ENCODE measurements at places on chromosomes 16 and 17. TPM values are rescaled to one million over a fixed set of nuclear protein-coding genes. Genes with fewer than 3 reads are reported as not detected.
A peak's percentile ranks its signal among the peaks of the same experiment; 100 is the strongest.

DNA sequence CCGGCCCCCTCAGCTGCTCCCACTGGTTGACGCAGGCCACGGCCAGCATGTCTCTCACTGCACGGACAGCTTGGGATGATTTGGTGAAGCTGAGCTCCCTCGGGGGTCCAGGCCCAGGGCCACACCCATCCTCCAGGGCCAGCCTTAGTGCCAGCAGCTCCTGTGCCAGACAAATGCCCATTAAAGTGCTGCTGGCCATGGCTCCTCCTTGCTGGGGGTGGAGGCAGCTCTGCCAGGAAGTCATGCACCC, 2.5 kb downstream of the TRIM47 start:
- ATAC-seq = no peak

DNA sequence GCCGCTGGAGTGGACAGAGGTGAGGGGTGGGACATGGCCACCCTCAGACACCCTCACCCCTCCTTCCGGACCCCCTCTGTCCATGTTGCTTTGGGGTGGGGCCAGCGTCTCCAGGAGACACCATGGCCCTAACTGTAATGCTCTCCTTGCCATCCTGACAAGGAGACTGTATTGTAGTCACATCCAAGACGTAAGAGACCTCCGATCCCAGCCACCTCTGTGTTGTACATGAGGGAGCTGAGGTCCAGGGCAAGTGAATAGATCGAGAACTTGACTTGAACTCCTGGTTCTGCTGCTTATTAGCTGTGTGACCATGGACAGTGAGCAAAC, 30.2 kb downstream of the POLR3E start:
- no peak for ATAC-seq

GRCh38 chr17:80063830-80064585, 27.6 kb downstream of the CCDC40 start:
- ATAC-seq = no peak

- no peak for ATAC-seq
Observed at GRCh38 chr17:1729966-1730325, 5.4 kb downstream of the WDR81 start.

- ATAC-seq = no peak
Observed at GRCh38 chr16:75086688-75087374, 29.7 kb downstream of the LDHD start.

- ATAC-seq = no peak
Observed at GRCh38 chr17:77209330-77209748, 68.6 kb downstream of the SEC14L1 start.

DNA sequence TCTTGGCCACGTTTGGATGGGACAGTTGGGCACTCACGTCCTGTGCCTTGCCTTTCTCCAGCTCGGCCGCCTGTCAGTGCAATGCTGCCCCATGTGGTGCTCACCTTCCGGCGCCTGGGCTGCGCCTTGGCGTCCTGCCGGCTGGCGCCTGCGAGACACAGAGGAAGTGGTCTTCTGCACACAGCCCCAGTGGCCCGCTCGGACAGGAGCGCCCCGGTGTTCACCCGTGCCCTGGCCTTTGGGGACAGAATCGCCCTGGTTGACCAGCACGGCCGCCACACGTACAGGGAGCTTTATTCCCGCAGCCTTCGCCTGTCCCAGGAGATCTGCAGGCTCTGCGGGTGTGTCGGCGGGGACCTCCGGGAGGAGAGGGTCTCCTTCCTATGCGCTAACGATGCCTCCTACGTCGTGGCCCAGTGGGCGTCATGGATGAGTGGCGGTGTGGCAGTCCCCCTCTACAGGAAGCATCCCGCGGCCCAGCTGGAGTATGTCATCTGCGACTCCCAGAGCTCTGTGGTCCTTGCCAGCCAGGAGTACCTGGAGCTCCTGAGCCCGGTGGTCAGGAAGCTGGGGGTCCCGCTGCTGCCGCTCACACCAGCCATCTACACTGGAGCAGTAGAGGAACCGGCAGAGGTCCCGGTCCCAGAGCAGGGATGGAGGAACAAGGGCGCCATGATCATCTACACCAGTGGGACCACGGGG, 7.1 kb downstream of the ACSF3 start:
- no peak for ATAC-seq

- no peak for ATAC-seq
Observed at GRCh38 chr17:3909257-3909656, 7.0 kb downstream of the P2RX1 start.

DNA sequence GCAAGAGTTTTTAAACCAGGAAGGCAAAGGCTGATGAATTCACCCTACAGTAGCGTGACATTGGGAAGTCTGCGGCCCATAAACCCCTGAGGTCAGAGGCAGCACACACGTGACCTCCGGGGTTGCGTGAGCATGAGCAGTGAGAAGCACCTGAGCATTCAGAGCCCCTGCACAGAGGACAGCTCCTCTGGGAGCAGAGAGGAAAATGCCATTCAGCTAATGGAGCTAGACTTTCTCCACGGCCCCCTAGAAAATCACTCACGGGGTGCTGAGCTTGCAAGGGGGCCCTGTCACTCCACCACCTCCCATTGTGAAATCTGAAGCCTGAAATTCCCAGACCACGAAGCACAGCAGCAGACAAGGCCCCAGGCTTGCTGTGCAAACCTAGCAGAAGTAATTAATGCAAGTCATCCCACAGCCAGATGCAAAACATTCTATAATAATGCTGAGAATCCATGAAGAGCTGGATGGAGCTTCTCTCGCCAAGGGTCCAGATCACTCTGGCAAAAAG, 114.9 kb upstream of the RCVRN start:
- no peak for ATAC-seq

DNA sequence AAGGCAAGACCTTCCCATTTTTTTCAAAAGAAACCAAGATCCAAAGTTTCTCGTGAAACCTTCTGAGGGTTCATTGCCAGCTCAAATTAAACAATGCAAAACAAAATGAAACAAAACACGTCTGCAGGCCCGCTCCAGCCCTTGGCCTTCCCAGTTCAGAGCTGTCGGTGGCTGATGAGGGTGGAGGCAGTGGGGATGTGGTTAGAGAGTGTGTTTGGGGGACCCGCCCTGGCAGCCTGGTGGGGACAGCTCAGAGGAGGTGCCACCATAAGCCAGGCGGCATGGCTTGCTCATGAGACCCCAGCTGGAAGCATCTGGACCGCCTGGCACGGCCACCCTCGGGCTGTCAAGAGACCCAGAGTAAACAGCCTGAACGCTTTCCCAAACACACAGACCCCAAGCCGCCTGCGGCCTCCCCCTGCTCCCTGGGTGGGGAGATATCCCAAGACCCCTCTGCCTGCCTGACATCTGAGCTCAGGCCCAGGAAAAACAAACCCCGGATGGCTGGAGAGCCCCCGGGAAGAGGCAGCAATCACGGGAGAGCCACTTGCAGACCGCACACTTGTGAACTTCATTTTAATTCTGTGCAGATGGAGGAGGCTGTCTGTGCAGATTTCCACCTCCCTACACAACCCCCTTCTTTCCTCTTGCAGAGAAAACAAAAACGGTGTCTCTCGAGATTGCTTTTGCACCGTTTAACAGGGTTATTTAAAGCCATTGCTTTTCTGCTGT, 35.4 kb upstream of the LITAF start:
- ATAC-seq = peak; percentile 43

DNA sequence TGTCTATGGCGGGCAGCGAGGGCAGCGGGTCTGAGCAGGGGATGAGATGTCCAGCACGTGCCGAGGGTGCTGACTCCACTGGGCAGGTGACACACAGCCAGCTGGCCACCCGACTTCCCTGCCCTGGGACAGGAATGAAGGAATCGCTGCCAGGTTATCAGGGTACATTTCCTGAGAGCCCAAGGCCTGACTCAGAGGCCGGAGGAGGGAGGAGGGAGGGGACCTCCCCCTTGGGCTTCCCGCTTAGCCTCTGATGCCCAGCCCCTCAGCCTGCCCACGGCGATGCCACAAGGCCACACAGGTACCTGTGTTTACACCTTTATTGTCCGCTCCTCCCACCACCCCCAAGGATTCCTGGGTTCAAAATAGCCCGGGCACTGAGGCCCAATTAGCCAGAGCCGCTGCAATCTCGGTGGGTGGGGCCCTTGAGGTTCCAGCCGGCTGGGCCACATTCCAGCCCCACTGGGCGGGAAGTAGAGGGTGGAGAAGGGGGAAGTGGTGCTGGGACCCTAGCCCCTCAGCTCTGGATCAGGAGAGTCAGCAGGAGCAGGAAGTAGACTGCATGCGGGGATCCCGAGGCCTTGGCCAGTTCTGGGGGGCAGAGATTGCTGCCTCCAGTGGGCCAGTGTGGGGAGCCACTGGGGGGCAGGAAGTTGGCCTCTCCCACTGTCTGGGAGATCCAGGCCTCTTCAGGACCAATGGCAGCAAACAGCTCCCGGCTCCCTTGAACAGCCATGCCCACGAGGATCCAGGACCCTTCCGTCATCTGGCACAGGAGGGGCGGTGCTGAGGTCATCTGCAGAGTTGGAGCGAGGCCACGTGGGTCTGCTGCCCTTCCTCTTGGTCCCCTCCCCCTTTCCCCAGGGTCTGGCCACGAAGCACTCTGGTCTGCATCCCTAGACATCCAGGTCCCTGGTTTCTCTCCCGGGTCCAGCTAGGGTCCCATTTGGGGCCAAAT, 3.4 kb upstream of the PRSS8 start:
- no peak for ATAC-seq

GRCh38 chr17:35489944-35490343, 41.4 kb upstream of the SLFN13 start:
- no peak for ATAC-seq

GRCh38 chr16:81784072-81784795, 5.1 kb downstream of the PLCG2 start:
- no peak for ATAC-seq

DNA sequence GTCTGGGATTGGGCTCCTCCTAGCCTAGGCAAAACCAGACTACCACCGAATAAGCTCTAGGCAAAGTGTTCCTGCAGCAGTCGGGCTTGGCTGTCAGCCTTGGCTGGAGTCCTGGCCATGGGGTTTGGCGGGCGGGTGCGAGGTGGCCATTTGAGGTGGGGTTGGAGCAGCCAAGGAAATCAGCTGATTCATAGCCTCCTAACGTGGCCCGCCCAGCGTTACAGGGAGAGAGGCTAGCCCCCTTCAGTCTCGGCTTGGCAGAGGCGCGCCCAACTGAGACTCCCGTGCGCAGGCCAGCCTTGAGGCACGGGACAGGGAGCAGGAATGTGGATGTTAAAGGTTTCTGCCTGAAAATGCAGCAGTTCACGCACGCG, 1.9 kb downstream of the PMP22 start:
- ATAC-seq = no peak

GRCh38 chr17:10149573-10150399, 48.6 kb downstream of the GAS7 start:
- ATAC-seq = peak; percentile 21

DNA sequence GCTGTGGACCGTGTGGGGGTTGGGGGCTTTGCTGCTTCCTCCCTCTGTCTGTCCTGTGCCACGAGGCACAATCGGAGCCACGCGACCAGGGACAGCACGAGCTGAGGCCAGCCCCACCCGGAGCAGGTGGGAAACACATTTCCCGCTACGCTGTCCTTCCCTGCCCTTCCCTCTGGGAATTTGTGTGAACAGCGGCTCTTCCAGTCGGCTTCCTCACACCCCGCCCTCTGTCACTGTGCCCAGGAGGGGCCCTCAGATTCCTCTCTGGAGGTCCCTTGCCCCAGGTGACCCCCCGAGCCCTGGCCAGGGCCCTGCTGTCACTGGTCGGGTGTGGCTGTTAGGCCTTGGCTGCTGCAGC, 19.6 kb downstream of the SPIRE2 start:
- no peak for ATAC-seq

DNA sequence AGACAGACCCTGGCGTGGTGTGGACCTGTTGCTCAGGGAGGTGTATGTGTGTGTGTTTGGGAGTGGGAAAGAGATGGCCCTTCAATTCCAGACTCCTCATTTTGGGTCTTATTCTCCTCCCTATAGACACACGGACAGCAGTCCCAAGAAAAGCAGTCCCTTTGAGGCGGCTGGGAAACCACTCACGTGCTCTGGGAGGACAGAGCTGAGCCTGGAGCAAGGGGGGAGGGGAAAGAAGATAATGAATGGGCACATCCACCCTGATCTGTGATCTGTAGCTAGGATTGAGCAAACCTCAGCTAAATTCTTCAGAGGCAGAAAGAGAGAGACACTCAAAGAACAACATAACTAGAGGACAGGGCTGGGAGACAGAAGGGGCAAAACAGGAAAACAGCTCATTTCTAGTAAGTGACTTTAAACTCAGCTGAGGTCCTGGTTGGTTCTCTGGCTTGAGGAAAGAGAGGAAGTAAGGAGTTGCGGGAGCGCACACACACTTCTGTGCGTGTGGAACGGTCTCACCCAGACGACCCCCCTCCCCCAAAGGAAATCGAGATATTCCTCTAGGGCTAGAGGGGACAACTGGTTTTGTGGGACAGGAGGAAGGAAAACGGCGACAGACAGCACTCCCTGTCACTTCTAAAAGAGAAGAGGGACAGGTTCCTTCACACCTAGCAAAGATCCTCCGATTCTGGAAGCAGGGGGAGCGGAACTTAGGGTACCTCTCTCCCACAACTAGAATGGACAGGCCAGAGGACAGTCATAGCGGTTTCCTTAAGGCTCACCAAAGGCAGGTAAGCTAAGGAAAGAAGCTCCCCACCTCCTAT, 658 bp downstream of the RAB5C start:
- no peak for ATAC-seq

- no peak for ATAC-seq
Observed at GRCh38 chr16:81599034-81599744, 154.6 kb downstream of the CMIP start.

DNA sequence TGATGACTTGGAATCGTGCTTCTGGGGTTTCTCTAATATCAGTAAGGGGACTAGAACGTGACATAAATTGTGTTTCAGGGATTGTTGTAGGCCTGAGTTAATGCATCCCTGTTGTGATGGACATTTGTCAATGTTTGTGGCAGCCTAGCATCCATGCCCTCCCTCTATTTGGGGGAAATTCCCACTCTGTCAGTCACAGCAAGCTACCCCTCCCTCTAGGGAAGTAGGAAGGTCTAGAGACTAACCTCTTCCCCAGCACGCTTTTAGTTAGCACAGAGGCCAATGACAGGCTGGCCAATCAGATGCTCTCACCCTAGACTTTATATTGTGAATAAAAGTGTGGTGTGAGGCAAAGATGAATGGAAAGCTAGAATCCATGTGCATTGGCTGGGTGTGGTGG, 32.4 kb upstream of the NF1 start:
- no peak for ATAC-seq

- ATAC-seq = no peak
Observed at GRCh38 chr17:39648616-39649366, 11.8 kb downstream of the STARD3 start.

The SBK1 gene
- total RNA-seq = 17.6 TPM

The HSD11B2 gene
- 0.21 TPM for total RNA-seq

The RAI1 gene
- 7.0 TPM for total RNA-seq

The HOXB4 gene
- total RNA-seq = 2.6 TPM

The ARHGAP44 gene
- total RNA-seq = 0.48 TPM
